ENCODE measurements at places on chromosomes 1 and 21.
A peak's percentile ranks its signal among the peaks of the same experiment; 100 is the strongest.

- no peak for DNase-seq
Observed at GRCh38 chr1:48917901-48918603, 141.4 kb upstream of the BEND5 start.

DNA sequence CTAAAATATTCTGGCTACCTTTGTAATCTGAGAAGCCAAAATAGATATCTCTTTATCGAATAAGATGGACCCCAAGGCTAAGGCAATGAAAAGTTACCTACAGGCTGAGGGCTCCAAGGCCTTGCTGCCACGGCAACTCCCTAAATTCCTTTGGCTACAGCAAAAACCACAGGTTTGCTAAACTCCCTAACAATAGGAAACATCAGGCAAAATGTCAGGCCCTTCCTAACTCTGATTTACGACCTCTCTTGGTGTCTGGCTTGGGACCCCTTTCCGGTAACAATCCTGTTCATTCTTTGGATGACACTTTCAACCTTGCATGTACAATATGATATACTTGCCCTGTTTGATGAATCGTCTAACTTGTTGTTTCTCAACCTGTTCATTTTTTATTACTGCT is 11.3 kb upstream of the OR2T8 start:
- no peak for DNase-seq

DNA sequence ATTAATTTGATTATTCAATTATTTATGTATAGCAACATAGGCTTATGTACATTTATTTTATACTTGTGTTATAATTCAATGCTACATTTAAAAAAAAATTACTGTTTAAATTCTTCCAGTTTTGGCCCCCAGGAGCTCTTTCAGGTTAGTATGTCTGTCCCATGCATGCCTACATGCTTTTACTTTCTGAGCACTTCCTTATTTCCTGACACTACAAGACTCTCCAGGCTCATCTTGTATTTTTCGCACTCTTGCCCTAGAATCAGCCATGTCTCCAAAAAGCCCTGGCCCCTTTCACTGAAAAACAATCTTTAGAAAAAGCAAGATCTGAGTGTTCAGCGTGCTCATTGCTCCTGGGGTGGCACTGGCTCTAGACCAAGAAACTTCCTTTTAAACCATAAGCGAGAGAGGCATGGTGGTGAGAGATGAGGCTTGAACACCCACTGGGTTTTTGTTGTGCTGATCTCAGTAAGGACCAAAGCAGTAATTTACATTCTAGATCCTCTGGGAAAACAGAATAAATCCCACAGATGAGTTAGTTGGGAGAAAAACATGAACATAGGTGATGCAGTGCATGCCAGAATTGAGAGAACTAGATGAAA is 95.0 kb downstream of the SLC30A10 start:
- no peak for DNase-seq

DNA sequence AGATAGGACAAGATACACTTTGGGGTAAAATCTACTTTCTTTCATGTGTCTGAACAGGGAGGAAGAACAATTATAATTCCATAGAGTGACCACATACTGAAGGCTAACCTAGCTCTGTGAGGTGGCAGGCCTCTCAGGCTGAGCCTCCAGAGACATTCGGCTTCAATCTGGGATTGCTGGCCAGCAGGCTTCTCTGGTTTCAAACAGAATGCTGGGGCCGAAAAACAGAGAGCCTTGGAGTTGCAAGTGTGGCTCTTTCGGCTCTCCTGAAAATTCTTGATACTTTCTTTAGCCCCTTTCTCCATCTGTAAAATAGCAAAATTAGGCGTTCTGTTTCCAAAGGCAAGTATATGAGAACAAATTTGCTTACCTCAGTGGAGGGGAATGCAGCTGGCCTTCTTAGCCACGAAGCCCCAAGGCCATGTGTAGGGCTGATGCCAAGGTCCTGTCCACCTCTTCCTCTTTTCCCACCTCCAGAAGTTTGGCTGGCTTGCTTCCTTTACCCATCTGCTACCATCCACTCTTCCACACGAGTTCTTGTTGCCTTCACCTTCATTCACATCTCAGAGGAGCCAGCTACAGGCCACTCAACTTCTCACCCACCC is 30.0 kb upstream of the UBE2U start:
- DNase-seq: no peak

DNA sequence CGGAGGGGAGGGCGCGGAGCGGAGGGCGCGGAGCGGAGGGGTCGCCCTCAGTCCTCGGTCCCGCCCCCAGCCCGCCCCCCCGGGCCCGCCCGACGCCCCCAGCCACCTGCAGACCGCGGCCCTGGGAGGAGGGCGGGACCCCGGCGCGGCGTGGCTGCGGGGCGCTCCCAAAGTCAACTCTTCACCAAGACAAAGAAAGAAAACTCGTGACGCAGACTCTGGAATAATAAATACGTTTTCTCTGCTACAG is 1.2 kb downstream of the HES4 start:
- no peak for DNase-seq

DNA sequence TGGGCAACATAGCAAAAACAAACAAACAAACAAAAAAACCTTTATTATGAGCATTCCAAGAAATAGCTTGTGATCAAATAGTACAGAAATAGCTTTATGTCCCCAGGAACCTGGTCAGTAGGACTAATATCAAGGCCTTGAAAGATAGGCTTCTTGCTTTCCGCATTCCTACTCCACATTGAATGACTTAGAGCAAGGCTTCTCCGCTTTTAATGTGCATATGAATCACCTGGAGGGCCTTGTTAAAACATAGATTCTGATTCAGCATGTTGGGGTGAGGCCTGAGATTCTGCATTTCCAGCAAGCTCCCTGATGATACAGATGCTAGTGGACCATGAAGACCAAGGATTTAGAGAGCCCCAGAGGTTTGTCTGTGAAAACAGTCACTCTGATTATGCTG is 17.4 kb downstream of the PLEKHA6 start:
- DNase-seq: no peak

DNA sequence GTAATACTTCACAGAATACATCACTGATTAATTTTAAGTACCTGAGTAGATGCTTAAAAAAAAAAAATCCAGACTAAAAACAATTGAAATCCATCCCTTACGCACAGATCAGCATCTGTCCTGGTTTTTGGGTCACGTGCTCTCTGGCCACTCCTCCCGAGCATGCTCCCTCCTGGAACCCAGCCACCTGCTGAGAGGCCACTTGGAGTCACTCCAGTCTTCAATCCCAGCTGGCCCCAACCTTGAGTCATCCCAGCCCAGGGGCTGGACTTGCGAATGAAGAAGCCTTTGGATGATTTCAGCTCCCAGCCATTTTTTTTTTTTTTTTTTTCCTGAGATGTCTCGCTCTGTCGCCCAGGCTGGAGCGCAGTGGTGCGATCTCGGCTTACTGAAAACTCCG is 8.9 kb downstream of the MAP1LC3C start:
- DNase-seq: no peak

GRCh38 chr1:193185211-193185610 is 1.2 kb downstream of the B3GALT2 start:
- DNase-seq: no peak

DNA sequence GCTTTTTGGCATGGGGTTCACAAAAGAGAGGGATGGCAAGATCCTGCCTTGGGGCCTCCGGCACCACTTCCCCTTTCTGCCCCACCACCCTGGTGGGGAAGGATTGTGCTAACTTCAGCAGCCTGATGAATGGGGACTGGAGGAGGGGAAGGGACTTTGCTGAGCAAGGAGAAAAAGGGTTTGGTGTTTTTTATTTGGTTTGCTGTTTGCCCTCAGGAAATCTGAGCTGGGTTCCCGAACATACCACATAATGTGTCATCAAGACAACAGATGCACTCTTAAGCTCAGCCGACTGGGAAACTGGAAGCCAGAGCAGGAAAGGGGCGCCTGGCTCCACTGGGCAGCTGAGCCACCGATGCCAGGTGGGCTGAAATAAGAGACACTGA is 19.8 kb downstream of the OLFML2B start:
- DNase-seq: no peak

- no peak for DNase-seq
Observed at GRCh38 chr1:27561124-27561899, 42.6 kb downstream of the AHDC1 start.

GRCh38 chr1:92968138-92969032 is 7.1 kb upstream of the DIPK1A start:
- no peak for DNase-seq

DNA sequence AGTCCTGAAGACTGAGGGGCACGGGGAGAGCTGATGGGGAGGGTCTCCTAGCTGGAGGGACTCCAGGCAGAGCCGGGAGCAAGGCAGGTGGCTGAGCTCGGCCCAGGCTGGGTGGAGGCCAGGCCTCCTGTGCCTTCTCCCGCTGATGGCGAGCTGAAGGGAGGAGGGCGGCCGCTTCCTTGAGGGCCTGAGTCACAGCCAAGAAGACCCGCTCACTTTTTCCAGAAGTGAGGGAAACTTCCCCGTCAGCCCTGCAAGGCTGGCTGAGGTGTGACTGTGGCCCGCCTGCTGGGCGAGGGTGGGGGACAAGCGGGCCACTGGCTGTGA is 1.7 kb upstream of the VWA1 start:
- DNase-seq: peak; percentile 54

DNA sequence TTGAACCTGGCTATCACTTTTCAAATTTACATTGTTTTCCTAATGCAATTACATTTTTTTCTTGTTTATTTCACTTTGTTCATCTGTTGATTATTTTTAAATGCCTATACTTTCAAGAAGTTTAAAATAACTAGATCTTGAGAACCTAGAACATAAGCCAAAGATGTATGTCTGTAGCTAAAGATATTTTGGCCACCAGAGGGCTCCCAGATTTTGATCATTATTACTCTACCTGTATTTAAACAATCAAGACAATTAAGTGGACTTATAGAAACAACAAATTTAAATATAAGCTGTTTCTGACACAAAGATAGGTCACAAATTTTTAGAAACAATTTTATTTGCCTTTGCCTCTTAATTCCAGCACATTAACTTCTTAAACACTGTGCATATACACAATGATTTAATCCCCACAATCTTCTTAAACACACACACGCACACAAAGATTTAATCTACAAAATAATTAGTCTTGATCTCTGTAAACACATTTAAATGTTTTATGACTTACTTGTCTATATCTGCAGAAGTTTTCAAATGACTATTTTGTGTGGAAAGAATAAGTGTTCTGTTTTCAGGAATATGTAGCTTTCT is 380.0 kb downstream of the DSCAM start:
- no peak for DNase-seq

DNA sequence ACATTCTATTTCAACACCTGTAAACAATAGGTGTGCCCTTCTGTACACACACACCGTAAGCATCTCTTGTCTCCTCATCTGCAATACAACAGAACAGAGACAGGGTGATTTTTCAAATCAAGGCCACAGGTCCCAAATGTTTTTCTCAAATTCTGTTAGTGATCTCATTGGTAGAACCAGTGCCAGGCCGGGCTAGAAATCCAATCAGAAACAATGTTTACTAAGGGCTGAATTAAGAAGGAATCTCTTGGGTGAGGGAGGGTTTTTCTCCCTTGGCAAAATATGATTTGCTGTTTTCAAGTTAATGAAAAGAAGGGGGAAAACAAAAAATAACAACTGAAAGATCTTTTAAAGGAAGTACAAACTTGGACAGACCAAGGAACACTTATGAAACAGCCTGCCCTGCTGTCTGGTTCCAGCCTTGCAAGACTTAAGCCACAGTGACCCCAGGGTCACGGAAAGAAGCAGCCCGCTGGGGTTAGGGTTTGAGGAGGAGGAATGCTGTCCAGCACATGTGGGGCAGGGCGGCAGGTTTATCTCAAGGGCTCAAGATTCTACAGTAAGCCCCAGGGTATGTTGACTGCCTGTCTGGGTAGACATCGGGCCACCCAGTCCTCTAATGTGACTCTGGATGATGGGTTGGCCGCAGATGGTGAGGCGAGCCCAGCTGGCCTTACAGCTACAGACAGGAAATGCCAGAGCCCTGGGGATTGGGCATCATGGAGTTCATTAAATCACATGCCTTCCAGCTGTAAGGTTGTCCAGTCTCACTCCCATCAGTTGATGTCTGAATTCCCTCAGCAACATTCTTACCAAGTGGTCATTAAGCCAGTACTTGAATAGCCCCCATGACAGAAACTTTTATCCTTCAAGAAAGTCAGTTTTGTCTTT is 73.3 kb upstream of the SLC44A3 start:
- no peak for DNase-seq

- no peak for DNase-seq
Observed at GRCh38 chr1:157626099-157626498, 28.2 kb upstream of the FCRL4 start.

- DNase-seq: no peak
Observed at GRCh38 chr21:42298237-42298636, 17.0 kb downstream of the TFF3 start.

DNA sequence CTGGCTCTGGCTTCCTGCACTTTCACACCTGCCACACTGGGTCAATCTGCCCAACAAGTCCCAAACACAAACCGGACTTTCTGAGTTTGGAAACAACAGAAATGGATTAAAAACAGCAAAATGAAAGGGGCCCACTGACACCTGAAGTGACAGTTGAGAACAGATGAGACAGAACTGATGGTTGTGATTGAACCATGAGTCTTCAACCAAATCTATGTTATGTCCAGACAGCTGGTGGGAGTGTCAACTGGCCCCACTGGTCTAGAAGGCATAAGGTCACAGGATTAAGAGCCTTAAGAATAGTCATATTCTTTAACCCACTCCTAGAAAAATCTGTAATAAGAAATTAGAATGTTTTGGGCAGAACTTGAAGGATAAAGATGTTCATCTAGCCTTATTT is 13.0 kb upstream of the ATP13A2 start:
- no peak for DNase-seq

DNA sequence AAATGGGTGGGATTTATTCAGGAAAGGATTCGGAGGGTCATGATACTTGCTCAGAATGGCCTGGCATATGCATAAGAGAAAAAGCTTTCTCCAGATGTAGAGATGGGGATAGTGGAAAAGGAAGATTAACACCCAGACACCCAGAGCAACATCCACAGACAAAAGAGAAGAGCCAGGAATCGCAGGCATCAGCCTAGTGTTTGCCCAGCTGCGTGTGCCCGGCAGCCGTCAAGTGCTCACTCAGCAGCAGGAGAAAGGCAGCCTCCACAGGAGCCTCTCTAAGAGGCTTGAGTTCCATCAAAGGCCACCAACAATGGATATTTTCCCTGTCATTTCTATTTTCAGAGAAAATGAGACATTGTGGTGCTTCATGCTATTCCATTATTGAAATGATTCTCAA is 54.7 kb downstream of the NTPCR start:
- no peak for DNase-seq

DNA sequence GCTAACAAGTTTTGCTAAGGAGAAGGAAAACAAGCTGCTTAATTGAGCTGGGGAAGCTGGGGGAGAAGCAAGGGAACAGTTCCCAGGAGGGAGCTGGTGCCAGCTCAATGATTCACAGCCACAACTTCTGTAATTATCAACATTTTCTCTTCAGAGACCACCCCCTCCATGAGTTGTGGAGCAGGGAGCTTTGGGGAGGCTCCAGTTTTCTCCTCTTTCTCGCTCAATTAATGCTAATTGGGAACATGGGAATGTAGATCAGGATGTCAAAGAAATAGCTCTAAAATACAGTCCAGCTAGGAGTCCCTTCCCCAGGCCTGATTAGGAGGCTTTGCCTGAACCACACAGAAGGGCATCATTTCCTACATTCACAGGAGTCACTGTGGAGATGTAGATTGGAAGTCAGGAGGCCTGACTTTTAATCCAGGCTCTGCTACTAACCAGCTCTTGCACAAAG is 12.1 kb upstream of the MNDA start:
- DNase-seq: no peak

- DNase-seq: no peak
Observed at GRCh38 chr1:43156026-43156425, 16.1 kb downstream of the EBNA1BP2 start.
